Head of caudate nucleus (tissue), 42 donors: ENCODE measurements at places on chromosomes 5 and 9.
A peak's percentile ranks its signal among the peaks of the same experiment; 100 is the strongest.

- no peak for DNase-seq
Observed at GRCh38 chr5:101153526-101153925, 250.4 kb upstream of the ST8SIA4 start.

DNA sequence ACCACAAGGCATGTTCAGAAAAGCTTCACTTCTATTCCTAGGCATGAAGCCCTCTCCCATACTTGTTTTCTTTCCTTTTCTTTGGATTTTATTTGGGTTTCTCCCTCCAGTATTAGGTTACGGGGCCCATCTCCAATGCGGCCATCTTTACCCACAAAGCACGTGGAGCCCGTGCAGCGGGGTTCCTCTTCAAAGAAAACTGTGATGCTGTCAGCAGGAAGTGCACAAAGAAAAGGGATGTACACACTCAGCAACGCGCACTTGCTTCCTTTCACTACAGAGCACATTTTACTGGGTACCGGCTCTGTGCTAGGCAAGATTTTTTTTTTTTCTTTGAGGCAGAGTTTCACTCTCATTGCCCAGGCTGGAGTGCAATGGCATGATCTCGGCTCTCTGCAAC is 106.6 kb downstream of the COL23A1 start:
- DNase-seq = no peak

GRCh38 chr5:61114441-61114840 is 47.8 kb downstream of the SMIM15 start:
- no peak for DNase-seq

DNA sequence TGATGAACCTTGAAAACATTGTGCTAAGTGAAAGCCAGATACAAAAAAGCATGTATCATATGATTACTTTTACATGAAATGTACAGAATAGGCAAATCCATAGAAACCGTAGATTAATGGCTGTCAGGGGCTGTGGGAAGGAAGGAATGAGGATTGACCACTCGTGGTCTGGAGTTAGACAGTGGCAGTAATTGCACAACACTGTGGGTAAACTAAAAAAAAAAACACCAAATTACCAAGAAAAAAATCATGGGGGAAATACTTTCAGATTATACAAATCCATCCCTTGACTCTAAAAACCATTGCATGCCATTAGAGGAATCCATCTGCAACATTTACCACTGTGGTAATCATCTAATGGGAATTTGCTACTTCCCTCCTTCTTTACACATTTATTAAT is 140.0 kb downstream of the SIL1 start:
- no peak for DNase-seq

DNA sequence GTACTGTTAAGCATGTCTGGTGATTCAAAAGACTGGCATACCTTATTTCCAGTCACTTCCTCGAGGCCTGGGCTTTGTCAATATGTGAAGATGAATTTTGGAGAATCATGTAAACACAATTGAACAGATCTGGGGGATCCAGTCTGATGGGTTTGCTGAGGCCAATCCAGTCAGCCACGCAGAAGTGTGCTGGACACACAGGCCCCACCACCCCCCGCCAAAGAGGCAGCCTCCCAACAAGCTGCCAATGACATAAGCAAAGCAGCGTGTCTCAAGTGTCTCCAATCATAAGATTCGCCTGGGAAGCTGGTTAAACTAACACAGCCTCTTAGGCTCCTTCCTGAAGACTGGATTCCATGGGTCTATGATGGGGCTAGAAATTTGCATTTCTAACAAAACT is 192.9 kb upstream of the KLF9 start:
- DNase-seq = no peak

GRCh38 chr9:35679766-35680330 is 6.1 kb downstream of the CA9 start:
- no peak for DNase-seq

DNA sequence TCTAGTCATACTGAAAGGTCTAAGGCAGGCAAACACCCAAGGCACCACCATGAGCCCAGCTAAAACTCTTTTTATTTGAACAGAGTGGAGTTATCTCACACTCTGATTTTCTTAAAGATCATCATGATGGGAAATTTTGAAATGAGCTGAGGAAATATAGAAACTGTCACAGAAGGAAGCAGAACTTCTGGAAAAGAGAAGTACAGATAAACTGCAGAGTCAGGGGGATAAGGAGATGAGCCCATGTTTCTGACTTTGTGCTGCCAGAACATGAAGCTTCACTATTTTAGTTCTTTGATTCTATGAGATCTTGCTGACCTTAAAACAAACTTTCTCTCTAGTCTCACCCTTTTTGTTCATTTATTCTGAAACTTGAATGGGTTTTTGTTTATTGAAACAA is 406.5 kb upstream of the EDIL3 start:
- DNase-seq = no peak

DNA sequence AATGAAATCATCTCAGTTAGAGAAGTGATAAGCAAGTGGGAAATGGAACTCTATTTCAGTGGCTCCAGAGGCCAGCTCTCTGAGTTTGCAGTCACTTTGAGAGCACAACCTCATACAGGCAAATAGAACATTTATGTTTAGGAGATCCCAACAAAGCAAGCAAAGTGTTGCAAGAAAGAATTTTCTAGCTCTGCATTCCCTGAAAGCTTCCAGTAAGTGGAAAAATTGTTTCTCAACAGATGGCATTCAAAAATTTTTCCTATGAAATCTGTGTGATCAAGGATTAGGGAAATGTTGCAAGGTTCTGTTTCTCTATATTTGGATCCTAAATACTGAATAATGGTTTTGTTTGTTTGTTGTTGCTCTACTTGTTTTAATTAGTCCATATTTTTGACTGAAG is 764.2 kb upstream of the ZNF608 start:
- DNase-seq = no peak

DNA sequence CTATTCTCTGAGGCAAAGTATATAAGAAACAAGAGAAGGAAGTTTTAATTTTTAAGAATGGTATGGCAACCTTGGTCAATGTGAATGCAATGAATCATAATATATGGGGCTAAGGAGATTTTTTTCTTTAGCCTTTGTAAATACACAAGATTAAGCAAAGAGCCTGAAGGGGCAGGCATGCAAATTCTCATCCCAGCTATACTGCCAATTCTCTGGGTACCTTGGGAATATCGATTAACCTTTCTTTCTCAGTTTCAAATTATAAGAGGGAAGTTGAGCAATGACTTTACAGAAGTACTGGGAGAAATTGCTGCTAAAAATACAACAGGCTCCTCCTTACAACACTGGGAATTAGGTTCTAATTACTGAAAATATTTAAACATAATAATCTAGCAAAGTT is 97.5 kb downstream of the MRPS27 start:
- no peak for DNase-seq

- DNase-seq = no peak
Observed at GRCh38 chr5:145697251-145697990, 137.7 kb downstream of the PRELID2 start.

- DNase-seq = no peak
Observed at GRCh38 chr5:122924719-122925395, 79.4 kb downstream of the SNX24 start.

- no peak for DNase-seq
Observed at GRCh38 chr9:6917162-6917561, 159.4 kb downstream of the KDM4C start.

DNA sequence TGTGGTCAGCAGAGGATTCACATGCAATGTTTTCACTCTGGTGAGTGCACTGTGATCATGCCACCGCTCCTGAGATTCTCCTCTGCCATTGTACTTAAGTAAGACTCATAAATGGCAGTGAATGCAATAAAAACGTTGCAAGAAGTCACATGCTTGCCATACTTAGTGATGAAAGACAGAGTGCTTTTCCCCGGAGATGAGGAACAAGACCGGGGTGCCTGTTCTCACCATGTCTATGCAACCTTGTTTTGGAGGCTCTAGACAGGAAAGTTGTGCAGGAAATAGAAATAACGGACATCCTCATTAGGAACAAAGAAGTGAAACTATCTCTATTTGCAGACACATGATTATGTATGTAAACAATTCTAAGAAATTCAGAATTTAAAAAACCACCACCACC is 84.7 kb upstream of the IRX2 start:
- DNase-seq = no peak

DNA sequence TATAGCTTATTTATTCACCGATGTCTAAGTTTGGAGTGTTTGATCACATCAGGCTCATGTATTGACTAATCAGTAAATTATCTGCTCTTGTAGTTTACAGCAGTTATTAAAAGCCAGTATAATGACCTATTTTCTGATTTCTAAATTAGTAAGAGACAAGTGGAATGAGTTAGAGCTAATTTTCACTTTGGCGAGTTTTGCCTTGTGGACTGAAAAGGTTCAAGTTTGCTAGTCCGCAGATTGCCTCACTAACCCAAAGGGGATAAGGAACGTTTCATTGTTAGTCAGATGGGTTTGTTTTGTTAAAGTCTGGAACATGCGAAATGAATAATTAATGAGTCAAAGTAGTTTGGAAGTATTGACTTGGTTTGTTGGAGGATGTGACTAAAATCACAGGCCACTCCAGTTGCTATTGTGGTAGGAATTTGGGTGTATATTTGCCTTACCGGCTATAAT is 40.1 kb downstream of the SMARCA2 start:
- DNase-seq = no peak

GRCh38 chr5:68110264-68110663 is 105.3 kb upstream of the PIK3R1 start:
- DNase-seq = no peak

DNA sequence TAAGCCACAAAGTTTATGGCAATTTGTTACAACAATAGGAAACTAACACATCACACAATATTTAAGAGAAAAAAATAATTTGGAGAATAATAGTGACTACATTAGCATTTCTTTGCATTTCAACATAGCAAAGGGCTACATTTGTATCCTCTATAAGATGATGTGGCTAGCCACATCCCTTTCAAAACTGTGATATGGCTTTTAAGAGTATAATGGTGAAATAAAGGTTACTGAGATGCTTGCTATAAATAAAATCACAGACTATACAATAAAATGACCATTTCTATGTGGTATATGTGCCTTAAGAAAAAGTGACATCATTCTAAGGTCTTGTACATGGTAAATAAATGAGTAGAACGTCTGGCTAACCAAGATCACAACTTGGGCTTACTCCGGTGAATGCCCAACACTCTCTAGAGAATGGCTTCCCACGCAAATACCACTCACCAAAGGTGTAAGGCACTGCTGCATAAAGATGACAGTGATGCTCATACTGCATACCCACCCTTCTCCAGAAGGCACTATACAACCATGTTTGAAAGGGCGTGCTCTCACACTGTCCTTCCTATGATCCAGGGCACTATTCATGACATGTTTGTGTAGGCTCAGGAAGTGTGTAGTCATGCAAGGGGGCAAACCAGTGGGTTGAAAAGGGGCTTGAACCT is 286.5 kb downstream of the MLLT3 start:
- no peak for DNase-seq

- DNase-seq = no peak
Observed at GRCh38 chr5:83036991-83037575, 40.1 kb downstream of the TMEM167A start.

DNA sequence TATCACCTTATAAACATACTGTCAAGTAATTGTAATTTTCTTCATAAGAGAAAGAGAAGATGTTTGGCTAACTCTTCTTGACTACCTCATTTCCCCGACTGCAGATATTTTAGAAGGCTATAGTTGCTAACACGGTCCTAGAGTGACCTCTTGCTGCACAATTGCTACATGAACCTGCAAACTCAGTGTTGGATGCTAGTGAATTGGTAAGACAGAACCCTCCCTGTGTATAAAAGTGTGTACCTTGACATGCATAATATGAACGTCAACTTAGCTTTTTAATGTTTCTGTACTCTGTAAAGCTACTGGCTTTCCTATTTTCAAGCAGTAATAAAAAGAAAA is 46.7 kb upstream of the CER1 start:
- DNase-seq = no peak

- DNase-seq = no peak
Observed at GRCh38 chr9:121851641-121852091, 200.2 kb downstream of the DAB2IP start.

DNA sequence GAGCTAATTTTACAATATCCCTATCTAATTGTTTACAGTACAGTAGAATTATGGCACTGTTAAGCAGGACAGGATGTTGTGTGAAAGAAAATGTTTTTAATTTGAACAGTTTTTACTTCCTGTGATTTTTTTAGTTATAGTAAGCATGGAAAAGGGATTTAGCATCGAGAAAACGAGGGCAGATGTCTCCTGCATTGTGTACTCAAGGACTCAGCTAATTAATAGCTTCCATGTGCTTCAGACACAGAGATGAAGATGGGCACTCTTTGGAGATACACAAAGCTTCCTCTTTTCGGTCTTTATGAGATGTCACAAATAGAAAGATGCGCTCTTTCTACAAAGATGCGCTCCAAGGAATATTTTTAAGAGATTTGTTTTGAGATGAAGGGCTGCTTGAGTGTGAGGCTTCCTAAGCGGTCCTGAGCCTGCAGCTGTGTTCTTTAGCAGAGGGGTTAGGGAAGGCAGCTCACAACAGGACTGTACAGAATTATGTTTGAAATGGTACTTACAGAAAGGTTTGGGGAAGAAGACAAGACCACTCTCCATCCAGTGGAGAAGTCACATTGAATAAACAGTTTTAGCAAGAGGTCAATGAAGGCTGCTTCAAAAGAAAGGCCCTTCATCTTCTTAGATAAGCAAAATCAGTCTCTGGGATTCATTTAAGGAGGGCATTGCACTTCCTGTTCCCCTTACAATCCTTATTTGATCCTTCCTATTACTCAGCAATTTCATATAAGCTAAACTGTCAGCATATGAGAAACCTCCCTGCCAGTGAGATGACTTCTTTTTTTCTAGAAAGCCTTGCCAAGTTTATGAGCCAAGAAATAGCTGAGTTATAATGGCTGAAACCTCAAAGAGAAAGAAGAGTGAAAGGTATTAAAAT is 311.5 kb downstream of the EFNA5 start:
- no peak for DNase-seq

DNA sequence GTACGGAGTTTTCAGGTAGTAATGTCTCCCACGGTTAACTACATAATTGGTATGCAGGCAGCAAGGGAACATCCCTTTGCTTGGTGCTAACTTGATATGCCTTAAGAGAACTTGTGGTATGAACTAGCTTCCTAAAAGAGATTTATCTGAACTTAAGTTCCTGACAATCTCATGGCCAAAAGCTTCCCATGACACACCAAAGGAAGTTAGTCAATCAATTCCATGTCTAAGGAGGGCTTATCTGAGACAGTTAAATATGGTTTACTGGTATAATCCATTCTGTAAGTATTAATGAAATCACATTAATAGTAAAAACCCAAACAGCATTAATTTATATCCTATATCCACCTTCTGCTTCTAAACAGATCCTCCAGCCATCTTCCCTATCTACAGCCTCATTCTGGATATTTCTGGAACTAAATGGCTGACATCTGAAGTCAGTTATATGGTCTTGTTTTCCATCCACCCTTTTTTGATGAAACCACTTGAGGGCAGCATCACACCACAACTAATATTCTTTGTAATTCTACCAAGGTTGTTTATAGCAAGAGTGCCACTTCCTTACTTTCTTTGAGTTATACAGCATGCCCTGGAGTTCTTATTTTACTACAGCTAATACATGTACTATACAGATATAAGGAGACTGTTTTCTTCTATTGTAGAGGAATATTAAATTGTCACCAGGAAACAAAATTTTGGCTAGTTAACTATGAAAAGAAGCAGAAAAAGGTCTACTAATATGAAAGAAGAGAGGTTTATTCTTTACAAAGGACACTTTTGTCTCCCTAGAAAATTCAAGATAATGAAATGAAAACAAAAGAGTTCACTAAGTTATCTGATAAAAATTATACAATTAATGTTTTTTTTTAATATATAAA is 34.7 kb downstream of the SHOC1 start:
- DNase-seq = peak; percentile 72
